CD4-positive, alpha-beta T cell treated with Interleukin-12 subunit alpha and Interleukin-12 subunit beta, for 1 hour (primary cell): ENCODE measurements at places on chromosomes 5 and 9.

DNA sequence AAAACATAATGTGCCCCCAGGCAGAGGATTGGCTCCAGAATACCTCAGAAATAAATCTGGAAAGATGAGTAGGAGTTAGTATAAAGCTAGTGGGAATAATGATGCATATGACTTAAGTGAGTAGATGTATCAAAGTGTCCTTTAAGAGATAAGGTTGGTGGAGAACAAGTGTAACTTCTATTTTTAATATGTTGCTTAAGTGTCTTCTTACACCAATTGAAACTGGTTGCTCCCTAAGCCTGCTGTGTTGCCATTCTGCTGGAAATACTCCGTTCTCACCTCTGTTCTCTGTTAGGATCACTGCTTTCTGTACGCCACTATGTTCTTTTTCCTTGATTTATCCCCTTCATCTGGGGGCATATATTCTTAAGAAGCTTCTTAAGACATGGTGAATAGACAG, 286.4 kb downstream of the TMEM232 start:
- DNase-seq = no peak

GRCh38 chr5:100517301-100517974, 17.7 kb upstream of the FAM174A start:
- no peak for DNase-seq

GRCh38 chr9:570187-570586, 271.3 kb upstream of the DMRT1 start:
- no peak for DNase-seq

DNA sequence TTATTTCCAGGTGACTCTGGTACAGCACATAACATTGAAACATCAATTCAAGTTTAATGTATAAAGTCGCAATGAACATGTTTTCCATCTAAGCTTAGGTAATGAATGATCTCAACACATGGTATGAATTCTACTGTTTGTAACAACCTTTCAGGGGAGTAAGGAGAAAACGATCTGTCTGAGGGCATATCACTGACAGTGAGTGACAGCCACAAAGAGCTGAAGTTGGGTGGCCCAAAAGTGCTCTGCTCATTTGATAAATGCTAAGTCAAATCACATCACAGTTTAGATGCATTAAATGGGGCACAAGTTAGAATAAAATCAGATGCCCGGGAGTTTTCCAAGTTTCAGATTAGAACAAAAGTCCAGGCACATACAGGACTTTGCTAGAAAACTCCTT, 1.2 kb downstream of the FANCC start:
- DNase-seq = no peak

GRCh38 chr5:154218786-154219185, 28.3 kb downstream of the GALNT10 start:
- no peak for DNase-seq
